ENCODE measurements at places on chromosomes 2 and 18.

- no peak for DNase-seq
Measured at GRCh38 chr2:136741471-136741870, 23.9 kb upstream of the THSD7B start.

- DNase-seq, result no peak
Measured at GRCh38 chr2:168191955-168192785, 55.2 kb downstream of the STK39 start.

DNA sequence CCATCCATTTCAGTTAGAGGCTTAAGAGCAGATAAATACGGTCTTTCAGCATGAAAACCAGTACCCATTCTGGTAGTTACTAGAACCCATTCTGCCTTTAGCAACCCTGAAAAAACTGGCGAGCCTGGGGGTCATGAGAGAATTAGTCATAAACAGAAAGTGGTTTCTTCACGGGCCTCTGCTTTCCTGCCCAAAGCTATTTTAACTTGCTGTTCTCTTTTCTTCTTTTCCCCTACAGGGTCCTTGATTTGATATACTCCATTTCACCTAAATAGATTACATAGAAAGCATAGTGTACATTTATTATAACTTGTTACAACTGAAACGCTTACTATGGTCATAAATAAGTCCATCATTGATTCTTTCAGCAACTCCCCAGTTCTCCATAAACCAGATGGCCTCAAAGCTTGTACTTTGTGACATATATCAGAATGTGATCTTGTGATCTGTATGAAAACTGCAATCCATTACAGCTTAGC, 48.3 kb downstream of the WDFY1 start:
- DNase-seq, result no peak

GRCh38 chr2:42050703-42051542, 3.1 kb downstream of the PKDCC start:
- no peak for DNase-seq

DNA sequence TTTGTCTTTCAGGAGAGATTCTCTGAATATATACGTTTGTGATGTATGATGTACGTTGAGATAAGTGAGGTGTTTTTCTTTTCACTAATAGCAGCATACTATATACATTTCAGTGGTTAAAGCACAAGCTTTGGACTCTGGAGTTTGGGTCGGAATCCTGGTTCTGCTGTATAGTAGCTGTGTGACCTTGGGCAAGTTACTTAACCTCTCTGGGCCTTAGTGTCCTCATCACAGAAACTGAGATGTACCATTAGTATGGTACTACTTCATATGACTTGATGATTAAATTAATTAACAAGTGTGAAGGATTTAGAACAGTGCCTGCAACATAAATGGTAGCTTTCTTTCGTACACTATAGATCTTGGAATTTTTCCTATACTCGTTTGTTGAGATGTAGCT, 258.7 kb downstream of the CDCA7 start:
- no peak for DNase-seq

GRCh38 chr2:24842081-24843050, 49.1 kb downstream of the CENPO start:
- DNase-seq, result no peak

Measured in activated gamma-delta T cell (primary cell).